ENCODE measurements at places on chromosomes 16 and 17.

- DNase-seq, result no peak
These were observed 12.4 kb downstream of the SNTB2 start for GRCh38 chr16:69199382-69199781.

DNA sequence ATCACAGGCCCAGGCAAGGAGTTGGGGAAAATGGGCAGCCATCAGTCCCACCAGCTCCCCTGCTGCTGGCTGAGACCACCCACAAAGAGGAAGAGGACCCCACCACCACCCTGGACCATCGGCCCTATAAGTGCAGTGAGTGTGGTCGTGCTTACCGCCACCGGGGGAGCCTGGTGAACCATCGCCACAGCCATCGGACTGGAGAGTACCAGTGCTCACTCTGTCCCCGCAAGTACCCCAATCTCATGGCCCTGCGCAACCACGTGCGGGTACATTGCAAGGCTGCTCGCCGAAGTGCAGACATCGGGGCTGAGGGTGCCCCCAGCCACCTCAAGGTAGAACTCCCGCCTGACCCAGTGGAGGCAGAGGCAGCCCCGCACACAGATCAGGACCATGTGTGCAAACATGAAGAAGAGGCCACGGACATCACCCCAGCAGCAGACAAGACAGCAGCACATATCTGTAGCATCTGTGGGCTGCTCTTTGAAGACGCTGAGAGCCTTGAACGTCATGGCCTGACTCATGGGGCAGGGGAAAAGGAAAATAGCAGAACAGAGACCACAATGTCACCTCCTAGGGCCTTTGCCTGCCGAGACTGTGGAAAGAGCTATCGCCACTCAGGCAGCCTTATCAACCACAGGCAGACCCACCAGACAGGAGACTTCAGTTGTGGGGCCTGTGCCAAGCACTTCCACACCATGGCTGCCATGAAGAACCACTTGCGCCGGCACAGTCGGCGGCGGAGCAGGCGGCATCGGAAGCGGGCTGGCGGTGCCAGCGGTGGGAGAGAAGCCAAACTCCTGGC is 3.6 kb downstream of the ZNF646 start:
- DNase-seq, result no peak

DNA sequence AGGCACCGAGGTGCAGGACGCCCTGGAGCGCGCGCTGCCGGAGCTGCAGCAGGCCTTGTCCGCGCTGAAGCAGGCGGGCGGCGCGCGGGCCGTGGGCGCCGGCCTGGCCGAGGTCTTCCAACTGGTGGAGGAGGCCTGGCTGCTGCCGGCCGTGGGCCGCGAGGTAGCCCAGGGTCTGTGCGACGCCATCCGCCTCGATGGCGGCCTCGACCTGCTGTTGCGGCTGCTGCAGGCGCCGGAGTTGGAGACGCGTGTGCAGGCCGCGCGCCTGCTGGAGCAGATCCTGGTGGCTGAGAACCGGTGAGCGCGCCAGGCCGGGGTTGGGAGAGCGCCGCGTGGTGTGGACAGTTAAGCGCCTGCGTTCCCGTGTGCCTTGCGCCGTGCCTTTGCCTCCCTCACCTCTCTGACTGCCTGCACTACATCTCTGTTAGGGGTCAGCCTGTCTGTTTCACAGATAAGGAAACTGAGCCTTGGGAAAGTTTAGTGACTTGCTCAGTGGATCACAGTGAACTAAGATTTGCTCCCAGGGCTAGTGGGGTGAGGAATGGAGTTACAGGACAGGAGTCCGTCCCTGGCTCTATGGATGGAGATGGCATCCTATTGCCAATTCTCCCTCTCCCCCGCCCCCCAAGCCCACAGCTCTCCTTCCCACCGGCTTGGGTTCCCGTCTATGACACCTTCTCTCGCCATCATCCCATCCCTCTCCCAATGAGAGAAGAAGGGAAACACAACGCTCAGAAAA is 880 bp downstream of the SARM1 start:
- DNase-seq, result no peak

DNA sequence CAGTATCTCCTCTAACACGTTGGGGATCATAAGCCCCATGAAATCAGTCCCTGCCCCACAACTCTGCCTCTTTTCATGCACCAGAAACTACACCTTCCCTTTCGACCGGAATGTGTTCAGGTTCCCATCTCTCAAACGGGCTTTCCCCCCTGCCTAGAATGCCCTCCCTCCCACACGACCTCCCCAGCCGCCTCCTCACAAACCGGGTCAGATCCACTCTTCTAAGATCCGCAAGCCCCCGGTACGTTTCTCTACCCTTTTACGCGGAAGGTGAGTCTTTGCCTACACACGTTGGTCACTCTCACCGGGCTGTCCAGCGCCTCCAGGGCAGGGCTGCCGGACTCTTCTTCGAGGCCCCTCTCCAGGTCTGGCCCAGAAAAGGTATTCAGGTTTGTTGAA is 708 bp downstream of the DHX33 start:
- no peak for DNase-seq

GRCh38 chr17:59357929-59358328 is 26.5 kb downstream of the YPEL2 start:
- DNase-seq, result no peak

GRCh38 chr16:14125708-14126107 is 54.6 kb downstream of the MRTFB start:
- no peak for DNase-seq

- no peak for DNase-seq
These were observed 105.2 kb downstream of the C16orf95 start for GRCh38 chr16:87212026-87212425.

DNA sequence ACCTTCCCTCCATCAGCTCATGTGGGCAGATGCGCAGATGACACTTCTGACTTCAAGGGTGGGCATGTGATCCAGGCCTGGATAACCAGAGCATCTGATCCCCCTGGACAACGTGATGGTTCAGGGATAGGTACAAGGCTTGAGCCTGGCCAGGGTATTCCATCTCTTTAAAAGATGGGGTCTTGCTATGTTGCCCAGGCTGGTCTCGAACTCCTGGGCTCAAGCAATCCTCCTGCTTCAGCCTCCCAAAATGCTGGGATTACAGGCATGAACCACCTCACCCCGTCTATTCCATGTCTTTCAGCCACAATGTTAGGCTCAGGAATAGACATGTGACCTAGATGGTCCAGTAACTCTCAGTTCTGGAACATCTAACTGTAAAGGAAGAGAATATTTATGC is 20.8 kb downstream of the CRYM start:
- DNase-seq, result no peak

GRCh38 chr16:50315346-50315997 is 49.1 kb downstream of the ADCY7 start:
- DNase-seq, result no peak

GRCh38 chr17:80970044-80970761 is 21.4 kb upstream of the CHMP6 start:
- DNase-seq, result no peak

DNA sequence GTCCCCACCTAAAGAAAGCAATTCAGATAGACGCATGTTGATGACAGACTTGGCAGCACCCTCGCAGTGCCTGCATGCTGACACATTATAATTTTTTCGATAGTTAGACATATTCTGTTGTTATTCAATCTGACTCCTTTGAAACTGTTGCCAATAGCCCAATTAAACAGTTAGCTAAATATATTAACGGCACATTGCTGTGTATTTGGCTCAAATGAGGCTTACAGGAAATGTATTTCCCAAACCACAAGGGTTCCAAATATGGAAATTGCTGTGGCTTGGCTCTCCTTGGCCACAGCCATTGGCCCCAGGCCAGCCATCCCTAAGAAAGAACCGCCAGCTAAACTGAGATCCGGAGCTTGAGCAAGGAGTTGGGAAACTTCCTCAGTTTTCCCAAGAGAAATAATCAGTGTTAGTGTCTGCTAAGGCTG is 31.1 kb downstream of the C16orf82 start:
- DNase-seq, result no peak

DNA sequence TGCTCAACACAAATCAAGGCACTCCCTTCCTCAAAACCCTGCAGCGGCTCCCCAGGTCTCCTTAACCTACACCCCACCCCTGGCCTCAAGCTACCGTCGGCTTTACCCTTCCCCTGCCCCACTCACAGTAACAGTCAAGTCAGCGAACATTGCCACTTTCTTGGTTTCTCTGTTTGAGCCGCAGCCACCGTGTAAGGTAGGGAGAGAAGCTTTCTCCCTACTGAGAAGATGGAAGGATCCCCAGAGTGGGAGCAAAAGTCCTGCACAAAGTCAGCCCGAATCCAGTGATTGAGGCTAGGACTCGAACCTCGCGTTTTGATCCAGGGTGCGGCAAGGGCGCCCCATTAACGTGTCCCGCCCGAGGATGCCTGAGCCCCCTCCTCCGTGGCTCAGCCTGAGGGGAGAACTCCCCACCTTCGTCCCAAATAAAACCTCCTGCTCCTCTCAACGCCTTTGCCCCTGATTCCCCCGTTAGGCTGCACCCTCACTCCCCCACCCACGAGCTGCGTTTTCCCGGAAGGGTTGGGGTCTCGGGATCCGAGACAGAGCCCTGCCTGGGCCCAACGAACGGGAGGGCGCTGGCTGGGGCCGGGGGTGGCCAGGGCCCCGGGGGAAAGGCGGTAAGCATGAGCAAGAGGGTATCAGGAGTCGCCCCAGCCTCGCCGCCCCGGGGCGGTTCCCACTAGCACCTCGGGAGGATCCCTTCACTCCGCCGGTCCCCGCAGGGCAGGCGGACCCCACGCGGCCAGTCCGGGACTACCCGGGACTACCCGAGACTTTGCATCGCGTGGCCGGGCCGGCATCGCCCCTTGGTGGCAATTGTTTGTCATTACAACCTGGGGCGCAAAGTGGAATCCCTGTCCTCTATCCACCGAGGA is 9.9 kb upstream of the NAGS start:
- DNase-seq, result peak; percentile 36

All from stimulated activated CD8-positive, alpha-beta memory T cell treated with anti-CD3 and anti-CD28 coated beads, Interleukin-7, amount 100 ng/mL, for 1 hour (primary cell).